H7 (cell line): ENCODE measurements at places on chromosomes 4 and X.

DNA sequence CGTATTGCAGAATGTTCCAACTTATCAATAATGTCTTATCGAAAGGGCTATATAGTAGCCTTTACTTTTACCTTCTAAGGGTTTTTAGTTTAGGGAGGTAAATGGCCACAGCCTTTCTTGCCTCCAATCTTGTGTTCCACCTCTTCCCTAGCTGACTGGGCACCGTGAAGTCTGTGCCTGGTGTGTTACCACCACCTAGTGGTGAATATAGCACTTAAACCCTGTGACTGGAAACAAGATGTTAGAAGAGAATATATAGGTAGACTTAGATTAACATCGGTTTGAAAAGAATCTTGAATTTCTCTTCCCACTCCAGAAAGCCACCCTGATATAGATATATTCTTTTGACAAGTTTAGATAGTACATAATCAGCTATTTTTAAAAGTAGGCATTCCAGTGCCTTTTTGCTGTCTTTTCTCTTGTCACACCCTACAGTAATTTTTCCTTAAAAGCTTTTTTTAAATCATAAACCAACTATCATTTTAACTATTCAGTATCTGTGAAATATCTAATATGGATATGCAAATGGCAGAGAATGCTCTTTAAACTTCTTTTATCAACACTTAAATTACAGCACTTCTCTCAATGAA is 27.8 kb upstream of the ADH7 start:
- DNase-seq: peak; percentile 38

GRCh38 chr4:16865897-16866283 is 32.6 kb downstream of the LDB2 start:
- DNase-seq: no peak

- DNase-seq: no peak
Observed at GRCh38 chrX:23861215-23861896, 46.4 kb downstream of the APOO start.

GRCh38 chr4:73730292-73730691 is 10.1 kb upstream of the CXCL8 start:
- DNase-seq: no peak

DNA sequence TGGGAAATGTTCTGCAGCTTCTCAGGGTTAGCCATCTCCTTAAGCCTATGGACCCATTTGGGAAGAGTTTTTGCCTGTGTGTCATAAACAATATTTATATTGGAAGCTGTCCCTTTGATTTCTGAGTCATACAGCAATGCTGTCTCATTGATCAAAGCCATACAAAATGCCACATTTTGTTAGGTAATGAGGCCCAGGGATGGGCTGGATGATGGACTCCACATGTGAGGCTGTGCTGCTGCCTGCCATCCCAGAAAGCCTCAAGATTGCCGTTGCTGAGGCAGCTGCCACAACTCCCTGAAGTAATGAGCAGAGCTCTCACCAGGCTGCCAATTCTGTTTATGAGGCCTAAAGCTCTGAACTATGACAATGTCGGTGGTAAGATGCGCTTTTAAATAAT is 12.2 kb upstream of the GJB1 start:
- DNase-seq: no peak

DNA sequence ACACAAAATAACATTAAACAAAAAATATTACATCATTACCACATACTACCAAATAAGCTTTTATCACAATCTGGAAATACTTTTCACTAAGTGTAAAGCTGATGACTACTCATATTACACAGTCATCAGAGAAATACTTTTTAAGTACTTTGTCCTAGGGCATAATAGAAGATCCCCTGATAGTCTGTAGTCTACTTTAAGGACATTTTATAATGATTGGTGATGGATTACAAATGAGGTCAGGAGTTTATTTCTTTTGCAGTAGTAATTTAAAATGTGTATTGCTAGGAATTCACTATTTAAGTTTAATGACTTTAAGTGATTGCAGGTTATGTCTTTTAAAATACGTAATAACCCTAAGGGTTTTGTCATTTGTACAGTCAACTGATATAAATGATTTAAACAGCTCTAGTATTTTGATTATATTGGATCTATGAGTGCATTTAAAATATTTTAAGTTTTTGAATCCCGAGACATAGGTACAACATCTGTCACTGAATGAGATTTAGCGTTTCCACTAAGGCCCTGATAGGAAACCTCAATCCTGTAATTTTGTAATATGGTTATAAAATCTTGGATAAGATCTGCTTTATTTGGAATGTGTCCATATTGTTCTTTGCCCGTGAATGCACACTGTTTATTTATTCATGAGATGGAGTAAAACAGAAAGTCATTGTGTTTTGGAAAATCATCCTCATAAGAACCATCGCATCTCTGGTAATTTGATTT is 189.5 kb downstream of the ARAP2 start:
- DNase-seq: no peak

GRCh38 chrX:134601240-134601765 is 57.0 kb downstream of the PLAC1 start:
- DNase-seq: no peak

- DNase-seq: no peak
Observed at GRCh38 chr4:103091601-103092223, 7.9 kb downstream of the BDH2 start.

GRCh38 chr4:1666391-1666790 is 17.7 kb downstream of the FAM53A start:
- DNase-seq: no peak

DNA sequence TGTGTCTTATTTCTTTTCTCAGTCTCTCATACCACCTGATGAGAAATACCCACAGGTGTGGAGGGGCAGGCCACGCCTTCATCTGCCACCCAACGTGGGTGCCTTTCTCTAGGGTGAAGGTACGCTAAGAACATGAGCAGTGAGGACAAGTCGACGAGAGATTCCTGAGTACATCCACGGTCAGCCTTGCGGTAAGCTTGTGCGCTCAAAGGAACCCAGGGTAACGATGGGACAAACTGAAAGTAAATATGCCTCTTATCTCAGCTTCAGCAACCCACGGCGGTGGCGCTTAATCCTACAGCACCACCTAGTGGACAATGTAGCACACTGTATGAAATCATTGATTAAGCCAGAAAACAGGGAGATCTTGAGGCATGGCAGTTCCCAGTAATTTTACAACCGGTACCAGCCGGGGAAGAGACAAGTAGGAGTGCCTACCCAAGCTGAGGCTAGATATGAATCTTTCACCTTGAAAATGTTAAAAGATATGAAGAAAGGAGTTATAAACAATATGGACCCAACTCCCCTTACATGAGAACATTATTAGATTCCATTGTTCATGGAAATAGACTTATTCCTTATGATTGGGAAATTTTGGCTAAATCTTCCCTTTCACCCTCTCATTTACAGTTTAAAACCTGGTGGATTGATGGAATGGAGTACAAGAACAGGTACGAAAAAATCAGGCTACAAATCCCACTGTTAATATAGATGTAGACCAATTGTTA is 63.0 kb downstream of the ZNF732 start:
- peak; percentile 30 for DNase-seq

- peak; percentile 36 for DNase-seq
Observed at GRCh38 chrX:104566681-104567501, 892 bp downstream of the IL1RAPL2 start.

- no peak for DNase-seq
Observed at GRCh38 chr4:87881115-87881514, 48.3 kb downstream of the MEPE start.

DNA sequence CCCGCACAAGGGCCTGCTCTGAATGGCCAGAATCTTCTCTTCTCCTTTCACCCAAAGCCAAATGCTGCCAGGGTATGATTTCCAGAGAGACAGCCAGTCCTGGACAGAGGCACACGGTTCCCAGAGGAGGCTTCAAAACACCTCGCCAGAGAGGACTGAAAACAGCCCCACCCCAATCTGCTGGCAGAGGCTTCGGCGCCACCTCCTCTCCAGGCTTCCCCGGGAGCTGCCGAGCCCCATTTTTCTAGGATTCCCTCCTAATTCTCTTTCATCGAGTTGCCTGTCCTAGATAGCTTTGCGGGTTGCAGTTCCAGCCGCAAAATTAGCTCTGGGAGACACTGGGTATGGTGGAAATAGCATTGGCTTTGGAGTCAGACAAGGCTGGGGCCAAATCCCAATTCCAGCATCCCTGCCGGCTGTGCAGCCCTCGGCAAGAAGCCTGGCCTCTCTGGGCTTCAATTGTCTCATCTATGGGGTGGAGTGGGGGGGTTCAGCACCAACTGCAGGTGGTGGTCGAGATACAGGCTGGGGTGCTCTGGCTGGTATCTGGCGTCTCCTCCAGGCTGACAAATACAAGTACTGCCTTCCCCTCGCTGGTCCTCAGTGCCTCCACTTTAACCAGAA is 22.6 kb downstream of the PPP2R2C start:
- DNase-seq: peak; percentile 38

DNA sequence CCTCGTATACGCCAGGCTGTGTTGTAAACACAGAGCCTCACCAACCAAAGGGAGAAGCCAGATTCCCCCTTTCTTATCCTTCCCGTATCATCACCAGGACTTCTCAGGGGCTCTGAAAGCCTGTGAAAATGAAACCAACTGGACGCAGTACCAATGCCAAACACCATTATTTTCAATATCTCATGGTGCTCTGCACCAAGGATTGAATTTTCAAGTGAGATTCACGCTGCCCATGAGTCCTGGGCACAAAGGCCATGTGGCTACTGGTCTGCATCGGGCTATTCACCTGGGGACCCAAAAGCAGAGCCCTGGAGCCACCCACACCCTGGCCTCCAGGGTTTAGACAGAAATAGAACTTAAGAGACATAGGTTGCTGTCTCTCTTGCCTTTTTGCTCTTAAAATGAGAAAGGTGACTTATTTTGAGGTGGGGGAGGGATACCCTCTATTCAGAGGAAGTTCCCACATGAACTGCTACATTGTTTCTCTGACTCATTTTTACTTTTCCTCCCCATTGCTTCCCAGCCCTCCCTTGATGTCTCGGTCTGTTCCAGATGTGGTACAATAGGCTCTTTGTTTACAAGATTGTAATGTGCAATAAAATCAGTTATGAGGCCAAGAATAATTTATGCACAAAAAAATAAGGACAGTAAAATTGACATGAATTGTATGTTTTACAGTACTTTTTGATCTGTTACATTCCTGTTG is 55.4 kb downstream of the MAML3 start:
- no peak for DNase-seq

DNA sequence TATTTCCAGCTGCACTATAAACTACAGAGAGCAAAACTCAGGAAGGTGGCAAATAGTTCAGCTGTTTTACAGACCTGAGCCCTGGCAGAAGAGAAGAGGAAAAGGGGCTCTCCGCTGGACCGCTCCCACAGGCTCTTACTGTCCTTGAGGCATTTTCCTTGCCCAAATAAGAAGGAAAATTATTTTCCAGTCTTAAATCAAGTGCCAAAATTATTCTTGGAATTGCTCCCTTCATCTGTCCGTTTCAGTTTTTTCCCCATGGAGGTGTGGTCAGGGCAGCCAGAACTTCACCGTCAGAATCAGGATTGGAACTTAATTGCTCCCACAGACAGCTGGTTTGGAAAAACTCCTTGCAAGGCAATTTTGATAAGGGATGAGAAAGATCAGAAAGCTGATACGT is 35.2 kb upstream of the SPINK2 start:
- DNase-seq: no peak

GRCh38 chrX:20969565-20969964 is 404.7 kb upstream of the CNKSR2 start:
- no peak for DNase-seq

- no peak for DNase-seq
Observed at GRCh38 chr4:11743236-11743635, 314.5 kb upstream of the HS3ST1 start.

DNA sequence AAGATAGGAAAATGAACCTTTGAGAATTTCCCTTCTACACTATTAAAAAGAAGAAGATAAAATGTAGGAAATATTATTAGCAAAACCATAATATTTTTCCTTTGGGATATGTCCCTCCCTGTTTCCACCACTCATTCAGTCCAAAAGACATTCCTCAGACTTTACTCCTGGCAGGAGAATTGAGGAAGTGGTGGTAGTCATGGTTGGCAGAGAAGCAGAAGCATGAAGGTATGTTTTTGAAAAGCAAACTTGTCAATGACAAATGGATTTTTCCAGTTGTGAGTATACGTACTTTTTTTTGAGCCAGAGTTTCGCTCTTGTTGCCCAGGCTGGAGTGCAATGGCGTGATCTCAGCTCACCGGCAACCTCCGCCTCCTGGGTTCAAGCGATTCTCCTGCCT is 13.7 kb downstream of the STAG2 start:
- DNase-seq: no peak

GRCh38 chrX:153769158-153769864 is 5.3 kb downstream of the PLXNB3 start:
- peak; percentile 63 for DNase-seq

DNA sequence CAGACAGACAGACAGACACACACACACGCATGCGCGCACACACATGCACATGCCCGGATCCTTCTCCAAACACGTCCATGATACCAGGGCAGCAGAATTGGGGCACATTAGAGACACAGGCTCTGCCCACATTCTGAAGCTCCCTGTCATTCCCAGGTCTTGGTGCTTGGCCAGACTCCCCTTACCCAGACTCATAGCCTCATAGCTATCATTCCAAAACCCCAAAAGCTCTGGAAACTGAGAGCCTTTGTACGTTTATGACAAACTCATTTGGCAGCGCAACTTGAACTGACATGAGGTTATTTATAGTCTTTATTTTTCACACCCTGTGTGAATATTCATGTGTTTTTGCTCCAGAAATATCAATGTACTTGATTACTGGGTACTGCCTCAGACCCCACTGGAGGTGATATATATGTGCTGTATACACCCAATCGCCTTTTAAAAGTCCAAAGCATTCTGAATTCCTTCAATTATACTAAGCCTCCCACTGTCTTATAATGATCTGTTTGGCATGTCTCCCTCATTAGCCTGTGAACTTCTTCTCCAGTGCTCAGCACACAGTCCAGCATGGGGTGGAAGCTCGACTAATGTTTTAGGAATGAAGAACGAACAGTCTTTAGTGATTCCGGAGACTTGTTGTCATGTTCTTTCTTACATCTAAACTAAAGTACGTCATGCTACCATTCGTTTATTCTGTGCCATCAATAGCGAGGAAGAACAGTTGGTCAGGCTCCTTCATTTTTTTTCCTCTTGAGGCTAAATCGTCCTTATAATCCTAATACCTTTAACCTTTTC is 45.0 kb downstream of the RTL9 start:
- DNase-seq: no peak

- no peak for DNase-seq
Observed at GRCh38 chr4:153062652-153063168, 126.6 kb downstream of the FHDC1 start.

DNA sequence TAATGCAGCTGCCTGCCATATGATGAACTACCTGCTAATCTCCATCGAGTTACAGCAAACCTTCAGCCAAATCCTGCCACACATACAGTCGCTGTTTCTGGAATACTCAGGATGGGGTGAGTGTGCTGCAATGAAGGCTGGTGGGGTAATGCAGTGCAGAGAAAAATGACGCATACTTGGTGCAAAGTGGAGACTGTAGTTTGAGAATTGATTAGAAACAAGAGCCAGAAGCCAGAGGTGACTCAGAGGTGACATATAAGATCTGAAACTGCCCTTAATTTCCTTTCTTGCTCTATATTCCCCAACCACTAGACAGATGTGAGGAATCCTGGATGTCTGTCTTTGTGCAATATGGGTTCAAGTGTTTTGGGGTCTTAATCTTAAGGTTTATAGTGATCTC is 22.0 kb downstream of the C4orf54 start:
- DNase-seq: no peak

- DNase-seq: peak; percentile 4
Observed at GRCh38 chr4:44927399-44928380, 201.3 kb upstream of the GNPDA2 start.

GRCh38 chrX:19683817-19684216 is 168.5 kb upstream of the MAP3K15 start:
- no peak for DNase-seq
